Stomach (tissue), 19 donors: ENCODE measurements at places on chromosomes 13 and 19. TPM values are rescaled to one million over a fixed set of nuclear protein-coding genes. Genes with fewer than 3 reads are reported as not detected.

Gene CNMD
- total RNA-seq: not detected

Gene RDH8
- not detected for total RNA-seq

DNA sequence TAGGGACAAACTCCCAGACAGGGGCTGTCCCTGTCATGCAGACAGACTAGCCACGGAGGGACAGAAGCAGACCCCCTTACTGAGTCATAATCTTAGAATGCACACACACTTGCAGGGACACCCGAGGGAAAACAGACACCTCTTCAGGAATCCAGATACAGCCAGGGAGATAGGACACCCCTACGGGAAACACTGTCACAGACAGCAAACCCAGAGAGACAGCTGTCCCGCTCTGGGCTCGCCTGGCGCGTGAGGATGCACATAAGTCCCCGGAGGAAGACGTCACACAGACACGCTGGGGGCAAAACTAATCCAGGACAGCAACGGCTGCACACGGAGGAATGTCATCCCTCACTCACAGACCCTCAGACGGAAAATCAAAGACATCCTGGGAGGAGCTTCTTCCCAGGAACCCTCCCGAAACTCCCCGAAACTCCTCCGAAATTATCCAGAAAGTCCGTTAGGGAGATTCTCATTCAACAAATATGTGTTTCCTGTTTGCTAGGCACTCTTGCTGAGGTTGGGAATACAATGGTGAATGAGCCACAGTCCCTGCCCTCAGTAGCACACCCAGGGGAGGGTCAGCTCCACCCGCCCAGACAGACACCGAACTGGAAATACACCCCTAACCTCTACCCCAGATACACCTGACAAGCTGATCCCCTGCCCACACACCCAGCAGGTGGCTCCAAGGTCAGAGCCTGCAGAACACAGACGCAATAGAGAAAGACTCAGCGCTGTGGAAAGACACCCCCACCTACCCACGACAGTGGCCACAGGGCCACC lies 15.2 kb upstream of the TOMM40 start:
- DNase-seq: peak; percentile 62

DNA sequence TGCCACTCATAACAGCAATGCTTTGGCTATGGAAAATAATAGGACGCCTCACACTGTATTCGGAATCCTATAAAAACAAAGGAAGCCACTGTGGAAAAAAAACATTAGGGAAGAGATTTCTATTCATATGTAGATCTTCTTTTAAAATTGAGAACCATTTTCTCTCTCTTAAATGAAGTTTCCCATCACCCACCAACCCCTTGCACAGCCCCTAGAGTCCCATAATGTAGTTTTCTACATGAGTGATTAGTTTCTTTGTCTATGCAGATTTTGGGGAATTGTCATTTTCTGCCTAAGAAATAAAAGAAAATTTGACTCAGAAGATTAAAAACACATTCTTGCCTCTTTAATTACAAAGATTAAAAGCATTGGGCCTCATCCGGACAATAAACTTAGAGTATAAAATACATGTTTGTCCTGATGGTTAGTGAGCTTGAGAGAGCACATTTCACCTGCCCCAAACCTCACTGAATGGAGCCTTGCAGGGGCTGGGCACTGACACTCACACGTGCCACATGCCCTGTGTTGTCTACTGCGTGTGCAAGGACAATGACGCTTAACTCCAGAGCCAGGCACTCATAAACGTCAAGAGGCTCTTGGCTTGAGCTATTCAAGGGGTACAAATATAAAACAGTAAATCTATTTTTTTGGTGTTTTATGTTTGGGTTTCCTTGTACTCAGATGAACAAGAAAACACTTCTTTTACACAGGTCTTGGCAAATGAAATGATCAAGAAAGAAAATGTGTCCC lies 40.0 kb upstream of the KL start:
- DNase-seq: no peak

DNA sequence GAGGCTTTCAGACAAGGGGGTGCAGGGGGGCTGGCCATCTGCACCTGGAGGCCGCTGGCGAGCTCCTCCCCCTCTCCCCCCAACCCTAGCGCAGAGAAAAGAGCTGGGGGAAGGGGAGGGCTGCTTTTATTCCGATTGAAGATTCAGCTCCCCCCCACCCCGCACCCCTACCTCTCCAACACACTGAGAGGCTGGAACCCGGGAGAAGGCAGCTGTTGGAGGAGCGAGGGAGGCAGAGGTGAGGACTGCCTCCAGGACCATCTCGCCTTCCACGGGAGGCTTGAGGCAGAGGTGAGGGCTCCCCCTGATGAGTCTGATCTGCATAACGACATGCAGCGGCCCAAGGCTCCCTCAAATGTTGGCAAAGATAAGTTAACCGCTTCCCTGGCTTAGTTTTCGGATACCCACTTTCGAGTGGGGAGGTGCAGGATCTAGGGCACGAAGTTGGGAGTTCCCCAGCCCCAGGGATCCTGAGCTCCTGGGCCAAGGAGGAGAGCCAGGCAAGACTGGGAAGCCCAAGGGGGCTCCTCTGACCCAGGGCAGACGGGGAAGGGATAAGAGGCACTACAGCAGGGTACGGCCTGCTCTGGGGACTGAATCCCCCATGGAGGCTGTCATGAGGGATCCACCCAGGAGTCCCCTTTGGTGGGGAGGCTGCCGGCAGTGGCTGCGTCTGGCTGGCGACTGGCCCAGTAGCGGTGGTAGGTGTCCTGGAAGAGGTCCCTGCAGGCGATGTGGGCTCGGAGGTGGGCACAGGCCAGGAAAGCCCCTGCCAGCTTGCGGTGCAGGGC lies 1.2 kb upstream of the NUMBL start:
- no peak for DNase-seq

- peak; percentile 56 for DNase-seq
Measured at GRCh38 chr13:40613192-40613818, 53.1 kb downstream of the FOXO1 start.

DNA sequence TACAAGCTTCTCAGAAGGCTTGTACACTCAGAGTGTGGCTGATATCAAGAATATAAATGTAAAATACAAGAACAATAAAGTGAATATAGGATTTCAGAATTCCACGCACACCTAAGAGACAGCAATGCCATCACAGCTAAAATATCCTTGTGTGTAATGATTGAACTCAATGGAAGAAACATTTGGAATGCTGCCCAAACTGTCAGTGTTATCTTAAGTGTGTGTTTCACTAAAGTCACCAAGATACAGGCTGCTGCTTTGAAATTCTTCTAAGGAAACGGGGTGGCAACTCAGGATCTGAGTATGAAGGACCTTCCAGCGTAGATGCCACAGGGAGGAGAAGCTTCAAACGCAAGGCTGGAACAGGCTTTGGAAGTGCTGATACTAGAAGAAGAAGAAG lies 86.8 kb downstream of the SGCG start:
- DNase-seq: no peak

DNA sequence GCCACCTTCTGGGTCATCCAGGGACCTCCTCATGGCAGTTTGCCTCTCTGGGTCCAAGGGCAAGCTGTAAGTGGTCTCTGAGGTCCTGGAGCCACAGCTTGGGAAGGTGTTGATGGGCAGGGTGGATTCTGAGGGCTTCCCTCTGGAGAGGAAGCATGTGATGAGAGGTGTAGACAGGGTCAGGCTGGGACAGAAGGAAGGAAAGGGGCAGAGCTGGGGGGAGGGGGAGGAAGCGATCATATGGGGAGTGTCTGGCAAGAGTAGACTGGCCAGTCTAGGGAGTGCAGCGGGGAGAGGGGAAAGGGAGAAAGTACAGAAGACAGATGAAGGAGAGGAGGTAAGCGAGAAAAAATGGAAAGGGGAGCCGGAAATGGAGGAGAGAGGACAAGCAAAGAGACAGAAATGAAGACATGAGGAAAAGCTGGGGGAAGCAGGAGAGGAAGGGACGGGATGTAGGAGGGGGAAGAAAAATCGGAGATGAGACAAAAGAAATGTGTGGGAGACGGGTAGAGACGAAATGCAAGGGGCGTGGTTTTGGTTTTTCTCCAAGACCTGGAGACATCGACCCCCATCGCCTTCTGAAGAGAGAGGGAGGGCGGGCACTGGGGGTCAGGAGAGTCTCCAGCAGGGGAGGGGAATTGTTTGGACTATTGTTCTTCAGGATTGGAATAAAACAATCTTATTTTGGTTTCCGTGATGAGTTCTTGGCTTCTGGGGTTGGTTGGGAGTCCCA lies 26.6 kb downstream of the ZSWIM9 start:
- DNase-seq: peak; percentile 41

- DNase-seq: no peak
Measured at GRCh38 chr19:2569596-2570465, 93.9 kb downstream of the GADD45B start.
